ENCODE measurements at places on chromosomes 1 and 21. TPM values are rescaled to one million over a fixed set of nuclear protein-coding genes. Genes with fewer than 3 reads are reported as not detected.

The TBX19 gene
- 1.7 TPM for polyA plus RNA-seq

DNA sequence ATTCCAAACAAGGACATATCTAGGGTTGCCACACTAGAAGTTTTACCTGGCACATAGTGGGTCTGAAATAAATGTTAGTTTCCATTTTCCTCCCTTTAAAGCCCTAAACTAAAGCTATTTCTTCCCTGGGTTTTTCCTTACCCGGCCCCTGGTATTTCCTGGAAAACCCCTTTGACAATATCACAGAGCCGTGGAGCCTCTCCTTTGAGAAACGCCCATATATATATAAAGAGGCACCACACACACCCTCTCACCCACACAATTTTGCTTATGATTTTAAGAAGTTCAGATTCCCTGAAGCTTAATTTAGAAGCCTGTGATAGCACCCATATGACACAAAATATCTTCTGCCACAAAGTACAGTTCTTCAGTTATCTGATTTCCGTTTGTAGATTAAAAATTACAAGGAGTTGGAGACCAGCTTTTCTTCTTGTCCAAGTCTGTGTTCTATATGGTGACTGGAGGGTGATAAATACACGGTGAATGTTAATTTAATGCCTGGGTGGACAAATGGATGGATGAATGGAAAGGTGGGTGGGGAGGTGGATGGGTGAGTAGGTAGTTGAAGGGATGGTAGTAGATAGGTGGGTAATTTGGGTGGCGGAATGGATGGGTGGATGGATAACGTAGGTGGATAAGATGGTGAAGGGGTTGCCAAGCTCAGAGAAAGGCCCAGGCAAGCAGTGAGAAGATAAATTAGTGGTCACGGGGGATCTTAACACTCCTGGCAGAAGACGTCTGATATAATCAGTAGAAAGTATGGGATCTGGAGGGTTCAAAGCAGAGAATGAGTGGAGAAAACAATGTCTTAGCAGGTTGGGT is 154.4 kb upstream of the FGGY start:
- no peak for DNase-seq

GRCh38 chr1:177849130-177849529 is 120.7 kb downstream of the SEC16B start:
- DNase-seq: no peak

- no peak for DNase-seq
Measured at GRCh38 chr1:200053646-200054045, 26.1 kb downstream of the NR5A2 start.

The SPRR2E gene
- polyA plus RNA-seq: not detected

DNA sequence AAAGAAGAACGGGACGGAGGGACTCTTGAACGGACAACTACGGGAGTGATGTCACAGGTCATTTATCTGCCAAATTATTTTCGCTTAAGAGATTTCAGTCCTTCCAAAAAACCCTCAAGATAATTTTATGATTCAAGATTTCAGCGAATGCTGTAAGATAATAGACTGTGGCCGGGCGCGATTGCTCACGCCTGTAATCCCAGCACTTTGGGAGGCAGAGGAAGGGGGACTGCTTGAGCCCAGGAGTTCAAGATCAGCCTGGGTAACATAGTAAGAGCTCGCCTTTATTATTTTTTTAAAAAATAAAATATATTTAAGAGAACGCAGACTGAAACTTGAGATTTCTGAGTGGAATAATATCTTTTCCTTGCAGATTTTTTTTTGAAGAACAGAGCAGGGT is 609 bp downstream of the RWDD2B start:
- DNase-seq: no peak

DNA sequence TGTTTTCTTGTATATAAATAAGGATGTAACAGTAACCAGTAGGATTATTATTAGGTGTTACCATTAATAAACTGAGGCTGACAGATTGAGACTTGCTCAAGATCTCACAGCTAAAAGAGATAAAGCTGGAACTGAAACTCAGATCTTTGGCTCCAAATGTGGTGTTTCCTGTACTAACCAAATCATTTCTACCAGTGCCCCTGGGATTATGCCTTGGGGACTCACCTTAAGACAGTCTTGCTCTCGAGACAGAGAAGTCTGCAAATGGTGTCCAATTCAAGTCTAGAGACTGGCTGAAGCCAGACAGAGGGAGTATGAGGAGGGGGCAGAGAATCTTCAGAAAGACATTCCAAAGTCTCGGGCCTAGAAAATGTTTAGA is 593 bp upstream of the CD53 start:
- no peak for DNase-seq

DNA sequence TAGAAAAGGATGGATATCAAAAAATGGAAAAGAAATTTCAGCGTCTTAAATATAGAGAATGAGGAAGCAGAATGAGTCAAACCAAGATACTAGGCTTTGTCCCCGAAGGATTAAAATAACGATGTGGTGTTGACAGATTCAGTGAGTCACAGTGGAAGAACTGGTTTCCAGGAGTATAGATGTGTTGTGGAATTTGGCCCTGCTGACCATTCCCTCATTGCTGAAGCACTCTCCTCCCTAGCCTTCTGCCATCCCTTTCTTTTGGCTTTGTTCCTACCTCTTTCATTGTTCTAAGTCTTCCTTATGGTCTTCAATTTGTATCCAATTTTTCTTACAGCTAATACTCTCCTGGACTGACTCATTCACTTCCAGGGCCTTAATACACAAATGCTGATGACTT is 23.1 kb upstream of the USP25 start:
- no peak for DNase-seq

The S100A7A gene
- polyA plus RNA-seq: not detected

DNA sequence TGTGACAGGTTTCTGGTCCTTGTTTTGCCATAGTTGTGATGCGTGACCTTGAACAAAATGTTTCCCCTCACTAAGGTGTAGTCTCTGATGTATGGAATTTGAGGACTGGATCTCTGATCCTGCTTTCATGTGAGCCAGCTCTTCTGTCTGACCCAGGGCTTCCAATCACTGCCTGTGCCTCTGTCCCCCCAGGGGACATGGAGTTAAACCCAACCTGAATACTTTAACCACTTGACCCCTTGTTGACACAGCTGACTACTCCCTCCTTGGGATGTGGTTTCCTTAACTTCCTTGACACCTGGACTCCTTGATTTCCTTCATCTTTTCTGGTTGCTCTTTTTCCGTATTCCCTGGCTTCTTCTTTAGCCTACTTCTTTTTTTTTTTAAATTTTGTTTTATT is 36.0 kb upstream of the SSBP3 start:
- DNase-seq: no peak

DNA sequence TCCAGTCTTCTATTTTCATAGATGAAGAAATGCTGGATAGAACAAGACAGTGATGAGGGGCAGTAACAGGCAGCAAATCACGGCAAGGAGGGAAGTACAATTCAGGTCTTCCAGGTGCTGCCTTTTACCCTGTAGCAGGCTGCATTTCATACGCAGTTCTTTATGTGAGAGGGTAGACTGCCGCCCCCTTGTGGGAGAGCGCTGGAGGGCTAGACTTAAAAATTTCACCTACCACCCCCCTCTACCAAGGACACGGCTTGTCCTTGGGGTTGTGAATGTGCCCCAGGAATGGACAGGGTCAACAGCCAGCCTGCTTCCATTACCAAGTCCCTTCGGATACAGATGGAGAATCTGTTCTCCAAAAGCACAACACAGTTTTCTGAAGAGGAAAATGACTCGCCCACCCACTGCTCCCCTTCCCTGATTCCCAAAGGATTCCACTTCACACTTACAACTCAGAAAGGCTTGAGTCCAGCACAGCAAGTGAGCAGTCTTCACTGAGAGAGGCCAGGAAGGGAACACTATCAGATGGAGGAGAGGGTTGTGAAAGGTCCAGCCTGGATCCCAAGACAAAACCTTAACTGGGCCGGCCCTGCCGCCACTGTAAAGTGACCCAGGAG is 7.4 kb downstream of the WDR77 start:
- DNase-seq: no peak

The PGLYRP4 gene
- polyA plus RNA-seq: not detected

DNA sequence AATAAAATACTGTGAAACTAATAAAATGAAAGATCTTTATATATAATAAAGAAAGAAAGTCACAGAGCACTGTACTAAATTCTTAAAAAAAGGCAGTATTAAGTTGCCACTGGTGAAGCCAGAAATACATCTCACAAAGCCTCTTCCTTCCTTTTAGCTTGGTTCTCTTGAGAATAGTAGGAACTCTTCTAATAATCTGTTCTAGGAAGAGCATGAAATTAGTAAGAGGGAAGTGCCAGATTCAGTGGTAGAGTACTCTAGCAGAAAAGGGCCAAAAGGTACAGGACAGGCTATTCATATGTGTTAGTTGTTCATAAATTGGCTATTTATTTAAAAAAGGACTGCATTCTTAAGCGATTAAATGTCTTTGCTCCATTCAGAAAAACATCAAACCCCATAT is 33.7 kb downstream of the CTTNBP2NL start:
- DNase-seq: no peak

All from renal cortex interstitium (tissue), 15 donors.